ENCODE measurements at places on chromosomes 1 and 21. TPM values are rescaled to one million over a fixed set of nuclear protein-coding genes. Genes with fewer than 3 reads are reported as not detected.

DNA sequence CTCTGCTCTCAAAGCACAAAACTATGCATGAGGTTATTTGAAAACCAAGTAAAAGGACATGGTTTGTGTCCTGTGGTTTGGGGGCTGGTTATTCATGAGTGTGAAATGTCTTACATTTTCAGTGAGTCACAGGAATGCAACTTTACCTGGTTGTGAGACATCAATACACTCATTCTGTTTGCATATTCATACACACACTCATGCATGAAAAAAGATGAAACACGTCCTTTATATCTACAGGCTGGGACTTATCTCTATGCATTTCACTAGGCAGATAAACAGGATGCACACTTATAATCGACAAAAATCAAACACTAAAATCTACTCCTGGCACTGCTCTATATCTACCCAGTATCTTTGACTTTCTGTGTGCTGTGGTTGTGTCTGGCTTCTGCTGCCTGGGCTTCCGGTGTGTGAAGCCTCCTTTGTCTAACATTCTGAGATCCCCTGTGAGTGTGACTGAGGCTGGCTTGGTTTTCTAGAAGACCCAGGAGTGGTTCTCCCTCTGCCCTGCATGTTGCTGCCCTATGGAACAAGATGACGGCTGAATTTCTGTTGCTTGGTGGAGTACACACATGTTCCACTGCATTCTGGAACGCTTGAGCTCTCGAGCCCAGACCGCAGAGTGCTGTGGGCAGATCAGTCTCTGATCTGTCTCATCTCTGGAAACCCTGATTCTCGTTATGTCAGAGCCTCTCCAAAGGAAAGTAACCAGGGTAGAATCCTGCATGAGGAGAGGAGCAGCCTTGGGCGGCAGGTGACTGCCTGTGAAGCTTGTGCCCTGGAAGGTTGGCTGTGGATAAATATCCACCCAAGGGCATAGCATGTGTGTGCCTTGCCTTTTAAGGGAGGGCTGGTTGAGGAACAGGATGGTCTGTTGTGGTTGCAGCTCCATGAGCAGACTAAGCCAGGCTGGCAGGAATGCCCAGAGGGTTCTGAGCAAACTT, 19.7 kb upstream of the FASLG start:
- peak; percentile 92 for DNase-seq

DNA sequence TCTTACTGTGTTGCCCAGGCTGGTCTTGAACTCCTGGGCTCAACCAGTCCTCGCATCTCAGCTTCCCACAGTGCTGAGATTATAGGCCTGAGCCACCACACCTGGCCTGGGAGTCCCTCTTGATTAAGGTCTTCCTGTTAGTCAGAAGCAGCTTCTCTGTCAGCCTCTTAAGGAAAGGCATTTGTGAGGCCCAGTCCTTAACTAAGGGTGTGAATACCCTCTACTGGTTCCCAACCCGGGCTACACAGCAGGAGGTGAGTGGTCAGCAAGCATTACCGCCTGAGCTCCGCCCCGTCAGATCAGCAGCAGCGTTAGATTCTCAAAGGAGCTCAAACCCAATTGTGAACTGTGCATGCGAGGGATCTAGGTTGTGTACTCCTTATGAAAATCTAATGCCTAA, 117.2 kb downstream of the DYRK1A start:
- DNase-seq, result no peak

DNA sequence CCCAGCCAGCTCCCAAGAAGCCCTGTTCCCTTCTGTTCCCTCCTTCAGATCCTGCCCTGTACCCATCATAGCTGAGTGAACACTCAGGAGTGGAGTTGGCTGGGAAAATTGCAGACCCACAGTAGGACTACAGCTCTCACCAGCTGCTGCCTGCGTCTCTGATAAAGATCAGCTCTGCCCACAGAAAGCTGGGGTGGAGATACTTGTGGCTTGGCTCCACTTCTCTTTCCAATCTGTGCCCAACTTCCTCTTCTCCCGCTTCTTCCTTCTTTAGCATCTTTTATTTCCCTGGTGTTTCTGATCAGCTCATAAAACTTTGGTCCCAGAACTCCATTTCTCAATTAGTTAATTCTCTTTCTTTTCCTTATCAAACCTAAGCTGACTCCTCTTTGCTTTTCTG, 5.5 kb upstream of the CD1A start:
- no peak for DNase-seq

GRCh38 chr1:164601399-164602100, 42.6 kb downstream of the PBX1 start:
- DNase-seq, result no peak

NHLH1 gene
- 0.60 TPM for total RNA-seq

KCNJ6 gene
- total RNA-seq, result not detected

DNA sequence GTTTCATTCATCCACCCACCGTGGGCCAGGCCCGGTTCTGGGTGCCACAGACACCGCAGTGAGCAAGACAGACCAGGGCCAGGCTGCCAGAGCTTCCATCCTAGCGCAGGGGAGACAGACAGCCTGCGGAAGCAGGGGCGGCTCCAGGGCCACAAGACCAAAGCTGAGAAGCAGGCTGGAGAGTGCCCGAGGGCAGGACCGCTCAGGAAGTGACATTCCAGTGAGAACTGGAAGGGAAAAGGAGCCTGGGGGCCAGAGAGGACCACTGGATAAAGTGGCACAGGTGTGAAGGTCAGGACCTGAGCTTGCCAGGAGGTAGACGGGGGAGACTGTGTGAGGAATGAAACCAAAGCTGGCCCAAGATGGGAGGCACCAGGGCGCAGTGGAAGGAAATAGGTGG, 59.5 kb upstream of the EFHD2 start:
- no peak for DNase-seq

Measured in activated T-cell treated with anti-CD3 and anti-CD28 coated beads, Interleukin-2, amount 50 U/mL, for 72 hours (primary cell).